ENCODE measurements at places on chromosomes 3 and 15. TPM values are rescaled to one million over a fixed set of nuclear protein-coding genes. Genes with fewer than 3 reads are reported as not detected.

The SI gene
- 2.0 TPM for total RNA-seq

The PCOLCE2 gene
- 2.2 TPM for total RNA-seq

The POMGNT2 gene
- 21.6 TPM for total RNA-seq

The ZNF662 gene
- total RNA-seq = 0.40 TPM

The TNNC1 gene
- 3.6 TPM for total RNA-seq

The ATP1B3 gene
- total RNA-seq = 103 TPM

The CLSTN2 gene
- total RNA-seq = 2.8 TPM

The GOLGA8J gene
- not detected for total RNA-seq

The VIPR1 gene
- total RNA-seq = 5.8 TPM

Data from progenitor cell of endocrine pancreas (in vitro differentiated cells).